NCI-H187 treated with DMSO at 0.1 percent for 48 hours (cell line): ENCODE measurements at places on chromosomes 6 and 20.

GRCh38 chr6:126581316-126581715 lies 241.4 kb downstream of the CENPW start:
- no peak for DNase-seq

GRCh38 chr6:137729866-137730629 lies 137.0 kb upstream of the TNFAIP3 start:
- no peak for DNase-seq

DNA sequence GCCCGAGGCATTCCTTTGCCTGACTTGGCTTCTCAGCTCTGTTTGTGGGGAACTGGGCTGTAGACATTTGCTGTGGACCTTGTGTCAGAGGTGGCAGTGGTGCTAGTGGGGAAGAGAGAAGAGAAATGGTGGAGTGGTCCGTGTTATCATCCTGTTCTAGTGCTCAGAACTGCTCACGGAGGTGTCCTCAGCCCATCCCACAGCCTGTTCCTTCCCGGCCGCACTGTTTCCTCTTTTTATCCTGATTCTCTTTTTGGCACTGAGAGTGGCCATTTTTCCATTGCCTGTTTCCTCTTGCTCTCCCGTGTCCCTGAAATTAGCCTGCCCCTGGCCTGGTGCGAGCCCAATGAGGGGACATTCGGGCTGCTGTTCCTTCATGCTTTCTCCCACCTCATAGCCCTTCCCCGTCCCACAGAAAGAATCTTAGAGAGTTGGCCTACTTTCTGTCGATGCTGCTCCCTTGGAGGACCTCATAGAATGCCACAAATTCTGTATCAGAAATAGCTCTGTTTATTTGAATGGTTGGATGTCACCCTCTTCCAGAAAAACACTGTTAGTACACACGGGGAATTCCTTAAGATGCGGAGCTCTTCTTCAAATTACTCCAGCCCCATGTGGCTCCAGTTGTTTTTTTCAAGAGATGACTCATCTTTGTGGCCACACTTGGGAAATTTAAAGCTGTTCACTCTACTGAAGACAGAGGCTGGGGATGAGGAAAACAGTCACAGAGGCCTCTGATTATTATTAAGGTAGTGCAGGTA lies 26.1 kb downstream of the FARS2 start:
- no peak for DNase-seq

GRCh38 chr6:146990821-146991798 lies 213.1 kb upstream of the STXBP5 start:
- no peak for DNase-seq

- DNase-seq, result no peak
Observed at GRCh38 chr6:128443553-128443952, 76.8 kb downstream of the PTPRK start.

GRCh38 chr6:96450082-96450769 lies 71.4 kb upstream of the UFL1 start:
- no peak for DNase-seq

DNA sequence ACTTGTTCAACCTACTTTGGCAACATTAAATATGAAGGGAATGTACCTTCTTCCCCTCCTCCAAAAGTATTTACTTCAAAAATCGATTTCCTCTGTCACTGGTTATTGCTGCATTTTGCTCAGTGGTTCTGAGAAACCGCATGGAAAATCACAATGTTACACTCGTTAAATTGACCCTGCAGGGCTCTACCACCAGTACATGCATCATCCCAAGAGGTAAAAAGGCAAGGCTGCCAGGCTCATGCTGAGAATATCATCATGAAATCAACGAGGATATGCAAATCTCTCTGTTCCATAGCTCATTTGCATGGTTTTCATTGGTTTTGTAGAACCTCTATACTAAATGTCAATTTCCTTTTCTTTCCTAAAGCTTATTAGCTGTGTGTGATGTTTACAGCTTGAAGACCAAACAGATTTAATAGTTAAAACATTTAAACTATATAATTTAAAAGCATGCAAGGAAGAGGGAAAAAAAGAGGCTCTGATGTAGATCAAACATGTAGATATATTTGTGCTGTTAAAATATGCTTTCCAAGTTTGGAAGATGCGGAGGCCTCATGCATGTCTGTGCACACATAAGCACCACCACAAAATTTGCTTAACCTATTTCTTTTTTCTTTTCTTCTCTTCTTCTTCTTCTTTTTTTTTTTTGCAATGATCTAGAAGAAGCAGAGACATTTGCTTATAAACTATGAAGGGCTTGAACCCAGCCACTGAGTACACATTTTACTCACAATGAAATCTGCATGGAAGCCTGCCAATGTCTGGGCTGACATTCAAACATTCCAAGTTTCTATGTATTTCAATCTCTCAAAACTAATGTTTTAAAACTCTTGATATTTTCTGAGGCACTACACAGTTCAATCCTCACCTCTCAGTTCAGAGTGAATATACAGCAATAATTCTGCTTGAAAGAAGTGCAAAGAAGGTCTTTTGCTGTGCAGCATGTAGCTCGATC lies 194.0 kb downstream of the GMPR start:
- DNase-seq, result no peak

DNA sequence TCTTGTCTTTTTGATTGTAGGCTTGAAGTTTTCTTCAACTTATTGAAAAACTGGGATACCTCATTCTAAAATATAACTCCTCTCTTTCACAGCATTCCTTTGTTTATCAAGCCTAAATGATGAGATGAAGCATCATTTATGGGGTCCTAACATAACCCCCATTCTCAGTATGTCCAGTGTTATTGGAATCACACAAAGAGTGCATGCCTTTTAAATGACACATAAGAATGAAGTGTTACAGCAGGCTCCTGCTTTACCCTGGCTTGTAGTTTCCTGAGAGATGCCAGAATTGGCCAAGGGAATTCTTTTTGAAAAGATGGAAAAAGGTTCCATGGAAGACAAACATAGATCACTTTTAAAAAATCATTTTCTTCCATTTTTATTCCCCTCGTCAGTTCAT lies 502.4 kb downstream of the BCKDHB start:
- DNase-seq, result no peak

DNA sequence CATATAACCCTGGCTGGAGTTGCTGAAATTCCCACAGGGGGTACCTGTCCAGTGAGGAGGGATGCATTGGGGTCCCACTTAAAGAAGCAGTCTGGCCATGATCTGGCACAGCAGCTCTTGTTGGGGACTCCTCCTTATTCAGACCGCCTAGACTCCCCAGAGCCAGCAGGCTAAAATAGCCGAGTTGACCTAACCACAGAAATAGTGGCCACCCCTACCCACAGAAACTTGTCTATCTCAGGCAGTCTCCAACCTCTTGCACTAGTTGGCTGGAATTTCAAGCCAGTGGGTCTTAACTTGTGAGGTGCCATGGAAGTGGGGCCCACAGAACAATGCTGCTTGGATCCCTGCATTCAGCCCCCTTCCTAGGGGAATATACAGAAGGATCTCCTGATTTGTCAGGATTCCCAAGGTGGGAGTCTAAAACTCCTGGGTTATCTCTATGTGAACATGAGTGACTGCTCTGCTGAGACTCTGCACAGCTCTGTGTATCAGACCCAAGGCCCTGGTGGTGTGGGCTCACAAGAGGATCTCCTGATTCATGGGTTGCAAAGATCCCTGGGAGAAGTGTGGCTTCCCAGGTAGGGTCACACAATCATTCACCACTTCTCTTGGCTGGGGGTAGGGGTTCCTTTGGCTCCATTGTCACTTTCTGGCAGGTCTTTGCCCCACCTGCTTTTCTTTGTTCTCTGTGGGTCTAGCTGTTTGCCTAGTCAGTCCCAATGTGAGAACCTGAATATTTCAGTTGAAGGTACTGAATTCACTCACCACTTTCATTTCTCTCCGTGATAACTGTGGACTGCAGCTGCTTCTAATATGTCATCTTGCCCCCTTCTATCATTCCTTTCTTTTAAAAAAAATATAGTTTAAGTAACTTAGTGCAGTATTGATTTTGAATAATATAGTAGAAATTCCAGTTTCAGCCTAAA lies 65.5 kb upstream of the CLVS2 start:
- DNase-seq, result no peak

GRCh38 chr6:101595276-101595675 lies 201.8 kb downstream of the GRIK2 start:
- DNase-seq, result no peak

GRCh38 chr6:108781419-108782100 lies 66.7 kb upstream of the ARMC2 start:
- no peak for DNase-seq

DNA sequence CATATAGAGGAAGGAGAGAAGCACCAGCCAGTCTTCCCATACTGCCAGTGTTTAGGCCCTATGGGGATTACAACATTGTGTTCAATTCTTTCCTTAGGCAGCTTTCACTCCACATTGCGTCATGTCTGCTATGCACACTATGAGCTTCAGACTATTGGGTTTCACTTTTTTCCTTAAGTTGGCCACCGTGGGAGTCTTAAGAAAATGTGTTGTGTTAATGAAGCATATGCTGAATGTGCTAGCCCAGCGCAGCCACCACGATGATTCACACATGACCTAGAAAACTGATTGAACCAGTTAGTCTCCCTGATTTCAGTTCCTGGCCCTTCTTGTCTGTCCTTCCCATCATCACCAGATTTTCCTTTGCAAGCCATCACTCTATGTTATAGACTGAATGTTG lies 21.5 kb downstream of the TUBB2B start:
- no peak for DNase-seq

GRCh38 chr20:57407541-57407956 lies 16.4 kb downstream of the RBM38 start:
- no peak for DNase-seq

- no peak for DNase-seq
Observed at GRCh38 chr6:52020945-52021570, 66.4 kb downstream of the PKHD1 start.

- DNase-seq, result no peak
Observed at GRCh38 chr6:14265049-14266021, 147.8 kb downstream of the CD83 start.

DNA sequence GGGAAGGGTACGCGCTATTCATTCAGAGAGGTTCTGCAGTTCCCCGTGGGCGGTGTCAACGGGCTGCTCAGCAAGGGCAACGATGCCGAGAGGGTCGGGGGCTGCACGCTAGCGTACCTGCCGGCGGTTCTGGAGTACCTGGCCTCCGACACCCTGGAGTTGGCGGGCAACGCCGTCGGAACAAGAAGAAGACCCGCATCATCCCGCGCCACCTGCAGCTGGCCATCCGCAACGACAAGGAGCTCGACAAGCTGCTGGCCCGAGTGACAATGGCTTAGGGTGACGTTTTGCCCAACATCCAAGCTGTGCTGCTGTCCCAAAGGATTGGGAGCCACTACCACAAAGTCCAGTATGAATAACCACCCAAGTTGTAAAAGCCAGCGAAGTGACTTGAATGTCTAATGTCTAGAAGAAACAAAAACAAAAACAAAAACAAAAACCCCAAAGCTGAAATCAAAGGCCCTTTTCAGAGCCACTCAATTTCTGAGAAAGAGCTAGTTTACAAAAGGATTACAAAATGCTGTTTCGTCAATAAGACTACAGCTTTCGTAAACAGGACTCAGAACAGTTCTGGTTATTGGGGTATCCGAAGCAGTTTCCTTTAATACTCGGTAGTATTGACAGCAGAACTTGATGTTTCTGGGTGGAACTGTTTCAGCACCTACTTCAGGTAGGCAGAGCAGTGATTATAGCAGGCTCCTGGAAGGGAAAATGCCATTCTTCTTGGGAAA lies 21.9 kb upstream of the SLC17A4 start:
- DNase-seq, result no peak

- no peak for DNase-seq
Observed at GRCh38 chr6:124539096-124539495, 423.1 kb upstream of the RNF217 start.

- no peak for DNase-seq
Observed at GRCh38 chr6:121382467-121383121, 48.3 kb upstream of the TBC1D32 start.

- no peak for DNase-seq
Observed at GRCh38 chr6:41136911-41137310, 17.2 kb downstream of the TREML1 start.

- DNase-seq, result no peak
Observed at GRCh38 chr6:166855416-166855815, 100.9 kb downstream of the RNASET2 start.

- DNase-seq, result no peak
Observed at GRCh38 chr6:119109654-119110325, 31.3 kb upstream of the FAM184A start.

DNA sequence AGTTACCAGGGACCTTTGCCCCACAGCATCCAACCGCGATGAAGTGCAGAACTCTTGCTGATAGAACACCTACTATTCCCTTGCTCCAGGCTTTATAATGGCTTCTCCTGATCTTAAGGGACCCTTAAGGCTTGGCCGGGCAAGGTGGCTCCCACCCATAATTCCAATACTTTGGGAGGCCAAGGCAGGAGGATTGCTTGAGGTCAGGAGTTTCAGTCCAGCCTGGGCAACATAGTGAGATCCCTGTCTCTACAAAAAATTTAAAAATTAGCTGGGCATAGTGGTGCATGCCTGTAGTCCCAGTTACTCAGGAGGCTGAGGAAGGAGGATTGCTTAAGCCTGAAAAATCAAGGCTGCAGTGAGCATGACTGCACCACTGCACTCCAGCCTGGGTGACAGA lies 68.8 kb downstream of the GCNT2 start:
- no peak for DNase-seq
